T-helper 1 cell (primary cell): ENCODE measurements at places on chromosomes 2 and 18.

GRCh38 chr18:13220361-13220991, 1.9 kb downstream of the LDLRAD4 start:
- no peak for DNase-seq

GRCh38 chr2:120775194-120775593, 39.5 kb downstream of the GLI2 start:
- DNase-seq = no peak

DNA sequence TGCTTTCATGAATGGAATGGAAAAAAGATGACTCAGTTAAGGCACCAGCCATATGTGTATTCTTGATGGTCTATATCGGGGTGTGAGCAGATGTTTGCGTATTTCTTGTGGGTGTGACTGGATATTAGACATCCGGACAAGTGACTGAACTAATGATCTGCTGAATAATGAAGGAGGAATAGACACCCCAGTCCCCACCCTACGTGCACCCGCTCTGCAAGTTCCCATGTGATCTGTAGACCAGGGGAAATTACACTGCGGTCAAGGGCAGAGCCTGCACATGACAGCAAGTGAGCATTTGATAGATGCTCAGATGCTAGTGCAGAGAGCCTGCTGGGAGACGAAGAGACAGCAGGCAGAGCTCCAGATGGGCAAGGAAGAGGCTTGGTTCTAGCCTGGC, 12.4 kb upstream of the PRLH start:
- DNase-seq = no peak

DNA sequence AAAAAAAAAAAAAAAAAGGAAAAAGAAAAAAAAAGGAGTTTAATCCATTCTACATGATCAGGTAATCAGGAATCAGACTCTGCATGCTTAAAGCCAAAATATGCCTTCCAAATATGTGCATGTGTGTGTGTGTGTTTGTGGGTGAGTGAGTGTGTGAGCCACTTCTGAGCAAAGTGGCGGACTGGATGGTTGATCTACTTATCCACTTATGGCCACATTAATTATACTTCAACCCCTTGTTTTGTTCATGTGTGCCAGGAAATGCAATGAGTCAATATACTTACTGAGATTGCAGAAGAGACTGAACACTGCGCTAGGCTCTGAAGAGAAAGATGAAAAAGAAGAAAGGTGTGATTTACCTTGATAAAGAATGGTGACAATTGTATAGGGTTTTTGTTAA, 586.5 kb upstream of the NXPH2 start:
- no peak for DNase-seq

GRCh38 chr2:67453310-67453709, 56.2 kb downstream of the ETAA1 start:
- no peak for DNase-seq

DNA sequence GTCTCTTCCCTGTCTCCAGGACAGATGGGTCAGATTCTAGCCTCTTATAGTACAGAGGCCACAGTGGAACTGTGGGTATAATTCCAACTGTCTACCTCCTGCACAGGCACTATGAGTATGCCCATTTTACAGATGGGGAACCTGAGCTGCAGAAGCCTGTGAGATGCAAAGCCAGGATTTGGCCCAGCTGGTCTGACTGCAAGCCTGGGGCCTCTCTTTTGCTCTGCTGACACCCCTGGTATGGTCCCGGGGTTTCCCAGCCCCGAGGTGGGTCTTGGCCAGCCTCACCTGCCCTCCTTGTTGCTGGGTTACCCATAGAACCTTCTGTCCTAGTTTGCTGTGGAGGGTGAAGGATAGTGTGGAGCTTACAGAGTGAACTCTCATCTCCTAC, 9.8 kb downstream of the HS6ST1 start:
- no peak for DNase-seq
